CD4-positive, alpha-beta memory T cell (primary cell): ENCODE measurements at places on chromosomes 1 and 21. TPM values are rescaled to one million over a fixed set of nuclear protein-coding genes. Genes with fewer than 3 reads are reported as not detected.

PDZK1IP1 gene
- polyA plus RNA-seq: not detected

LCE3D gene
- polyA plus RNA-seq: not detected

CATSPER4 gene
- polyA plus RNA-seq: not detected

KRTAP21-2 gene
- polyA plus RNA-seq: not detected

RHOU gene
- 0.29 TPM for polyA plus RNA-seq

AQP10 gene
- not detected for polyA plus RNA-seq

BMP8B gene
- 0.03 TPM for polyA plus RNA-seq

- H3K36me3 ChIP-seq: no peaks in the 10 kb centered on the region
- H3K27ac ChIP-seq: no peak overlapping the region
- no peaks in the 10 kb centered on the region for H3K4me1 ChIP-seq
- no peak overlapping the region for H3K4me3 ChIP-seq
- DNase-seq: no peak
Measured at GRCh38 chr21:41269535-41269934, 47.1 kb upstream of the FAM3B start.

DNA sequence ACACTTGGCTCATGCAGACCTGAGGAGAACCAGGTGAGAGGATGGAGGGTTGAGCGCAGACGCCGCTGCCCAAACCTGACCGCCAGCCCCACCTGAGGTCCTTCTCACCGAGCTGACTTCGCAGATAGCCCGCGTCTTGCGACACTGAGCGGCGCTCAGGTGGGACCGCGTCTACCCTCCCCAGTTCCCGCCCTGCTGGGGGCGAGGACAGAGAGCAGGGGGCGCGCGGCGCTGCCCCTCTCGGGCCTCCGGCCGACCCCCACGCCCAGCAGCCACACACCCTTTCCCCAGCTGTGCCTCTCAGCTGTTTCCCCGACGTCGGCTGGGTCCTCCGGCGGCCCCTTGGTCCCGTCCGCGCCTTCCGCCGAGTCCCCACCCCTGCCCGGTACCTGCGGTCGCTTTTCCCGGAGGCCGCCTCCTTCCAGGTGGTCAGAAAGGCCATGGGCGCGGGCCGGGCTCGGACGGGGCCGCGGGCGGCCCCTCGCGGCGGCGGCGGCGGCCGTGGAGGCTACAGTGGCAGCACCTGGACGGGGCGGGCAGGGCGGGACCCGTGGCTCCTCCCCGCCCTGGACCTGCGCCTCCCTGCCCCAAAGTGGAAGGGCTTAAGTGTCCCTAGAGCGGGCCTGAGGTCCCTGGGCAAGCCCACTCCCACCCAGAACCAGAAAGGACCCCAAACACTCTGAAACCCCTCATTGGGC lies 14.4 kb upstream of the TTC39A start:
- H3K36me3 ChIP-seq: no peaks in the 10 kb centered on the region
- DNase-seq: no peak
- peaks cover 6% of the 10 kb centered on the region for H3K4me1 ChIP-seq
- H3K27ac ChIP-seq: no peak overlapping the region

DNA sequence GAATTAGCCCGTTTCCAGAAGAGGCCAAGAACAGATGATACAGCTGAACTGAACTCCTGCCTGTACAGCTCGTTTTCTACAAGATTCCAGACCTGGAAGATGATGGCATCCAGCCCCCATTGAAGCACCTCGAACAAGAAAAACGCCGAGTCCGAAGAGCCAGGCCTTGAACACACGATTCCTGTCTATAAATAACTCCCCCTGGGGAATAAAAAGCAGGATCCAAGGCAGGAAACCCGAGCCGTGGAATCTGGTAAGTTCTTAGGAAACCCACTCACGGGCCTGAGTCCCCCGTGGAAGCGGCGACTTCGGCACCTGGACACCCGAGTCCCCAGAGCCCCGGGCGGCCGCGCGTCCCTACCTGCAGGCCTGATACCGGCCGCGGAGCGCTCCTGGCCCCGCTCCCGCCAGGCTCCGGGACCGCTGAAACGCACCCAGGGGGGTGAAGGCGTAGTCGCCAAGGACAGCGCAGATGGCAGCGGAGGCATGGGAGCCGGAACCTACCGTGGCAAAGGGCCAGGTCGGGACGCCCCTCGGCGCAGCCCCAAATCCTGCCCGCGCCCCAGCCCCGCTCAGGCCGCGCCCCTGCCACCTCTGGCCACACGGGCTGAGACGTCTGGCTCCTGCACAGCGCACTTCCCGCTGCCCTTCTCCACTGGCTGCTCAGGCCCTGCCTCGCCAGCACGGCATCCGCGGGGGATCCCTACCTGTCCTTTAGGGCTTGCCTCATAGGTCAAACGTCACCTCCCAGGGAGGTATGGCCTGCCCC lies 14.0 kb upstream of the HLCS start:
- no peaks in the 10 kb centered on the region for H3K27me3 ChIP-seq
- H3K27ac ChIP-seq: no peak overlapping the region
- H3K36me3 ChIP-seq: no peaks in the 10 kb centered on the region
- H3K4me1 ChIP-seq: peaks cover under 1% of the 10 kb centered on the region
- no peak for DNase-seq

GRCh38 chr1:207811920-207812720 lies 60.3 kb downstream of the CD46 start:
- no peaks in the 10 kb centered on the region for H3K27me3 ChIP-seq
- H3K27ac ChIP-seq: no peak overlapping the region
- H3K36me3 ChIP-seq: peaks cover 94% of the 10 kb centered on the region
- DNase-seq: no peak
- peaks cover 75% of the 10 kb centered on the region for H3K4me1 ChIP-seq

DNA sequence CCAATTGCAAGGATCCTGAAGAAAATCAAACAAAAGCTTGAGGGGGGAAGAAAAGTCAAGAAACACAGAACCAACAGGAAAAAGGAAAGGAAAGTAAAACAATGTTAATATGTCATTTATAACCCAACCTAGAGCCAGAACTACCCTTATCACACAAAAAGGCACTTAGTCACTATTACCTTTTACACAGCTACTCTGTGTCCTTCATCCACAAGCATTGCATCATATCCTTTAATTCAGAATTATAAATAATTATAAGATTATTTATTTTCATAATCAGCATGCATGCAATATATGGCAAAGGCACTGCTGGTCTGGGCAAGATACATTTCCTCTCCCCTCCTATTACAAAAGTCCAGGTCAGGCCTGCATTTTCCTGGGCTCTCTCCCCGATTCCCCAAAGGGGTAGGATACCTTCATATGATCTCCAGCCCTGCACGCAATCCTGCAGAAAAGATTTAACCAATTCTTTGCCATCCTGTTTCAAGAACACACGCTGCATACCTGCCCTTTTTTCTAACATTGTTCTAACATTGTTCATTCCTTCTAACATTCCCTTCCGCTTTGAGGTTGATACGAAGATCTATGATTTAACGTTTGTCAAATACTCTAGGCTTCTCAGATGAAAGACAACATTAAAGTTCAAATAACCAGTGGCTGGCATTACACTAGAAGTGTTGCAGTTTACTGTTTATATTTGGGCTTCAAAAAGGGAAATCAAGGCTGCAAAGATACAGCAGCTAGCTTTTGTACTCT lies 4.3 kb downstream of the PTPN14 start:
- H3K27me3 ChIP-seq: peaks cover 5% of the 10 kb centered on the region
- H3K4me3 ChIP-seq: no peak overlapping the region
- H3K4me1 ChIP-seq: no peaks in the 10 kb centered on the region
- H3K27ac ChIP-seq: no peak overlapping the region
- H3K36me3 ChIP-seq: no peaks in the 10 kb centered on the region

- no peak for DNase-seq
- H3K4me3 ChIP-seq: no peak overlapping the region
- H3K4me1 ChIP-seq: no peaks in the 10 kb centered on the region
Measured at GRCh38 chr1:228337031-228337564, 69.5 kb downstream of the TRIM11 start.

- no peak overlapping the region for H3K4me3 ChIP-seq
- DNase-seq: no peak
- H3K27me3 ChIP-seq: no peaks in the 10 kb centered on the region
- H3K27ac ChIP-seq: no peak overlapping the region
- no peaks in the 10 kb centered on the region for H3K4me1 ChIP-seq
Measured at GRCh38 chr1:37021502-37021901, 12.8 kb downstream of the GRIK3 start.

- peak overlapping the region; percentile 56 for H3K27ac ChIP-seq
- H3K36me3 ChIP-seq: no peaks in the 10 kb centered on the region
- DNase-seq: no peak
Measured at GRCh38 chr21:36386031-36386642, 945 bp downstream of the CHAF1B start.

- H3K4me3 ChIP-seq: no peak overlapping the region
- DNase-seq: no peak
- H3K27ac ChIP-seq: no peak overlapping the region
Measured at GRCh38 chr1:113663165-113663951, 95.9 kb downstream of the PHTF1 start.

DNA sequence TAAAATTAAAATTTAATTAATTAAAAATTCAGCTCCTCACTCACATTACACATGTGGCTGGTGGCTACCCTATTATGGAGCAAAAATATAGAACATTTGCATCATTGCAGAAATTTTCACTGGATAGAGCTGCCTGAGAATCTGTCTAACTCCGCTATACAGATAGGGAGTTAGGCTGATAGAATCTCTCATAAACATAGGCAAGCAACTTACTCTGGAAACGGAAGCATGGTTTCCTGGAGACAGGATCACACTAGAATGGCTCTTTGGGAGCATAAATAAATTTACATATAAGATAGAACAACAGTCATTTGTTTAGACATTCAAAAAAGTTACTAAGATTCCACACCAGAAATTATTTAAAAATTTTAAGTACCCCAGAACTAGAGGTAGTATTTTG lies 12.2 kb upstream of the LAMC2 start:
- no peaks in the 10 kb centered on the region for H3K36me3 ChIP-seq
- no peaks in the 10 kb centered on the region for H3K4me1 ChIP-seq
- no peak overlapping the region for H3K4me3 ChIP-seq
- no peak overlapping the region for H3K27ac ChIP-seq
- H3K27me3 ChIP-seq: no peaks in the 10 kb centered on the region

DNA sequence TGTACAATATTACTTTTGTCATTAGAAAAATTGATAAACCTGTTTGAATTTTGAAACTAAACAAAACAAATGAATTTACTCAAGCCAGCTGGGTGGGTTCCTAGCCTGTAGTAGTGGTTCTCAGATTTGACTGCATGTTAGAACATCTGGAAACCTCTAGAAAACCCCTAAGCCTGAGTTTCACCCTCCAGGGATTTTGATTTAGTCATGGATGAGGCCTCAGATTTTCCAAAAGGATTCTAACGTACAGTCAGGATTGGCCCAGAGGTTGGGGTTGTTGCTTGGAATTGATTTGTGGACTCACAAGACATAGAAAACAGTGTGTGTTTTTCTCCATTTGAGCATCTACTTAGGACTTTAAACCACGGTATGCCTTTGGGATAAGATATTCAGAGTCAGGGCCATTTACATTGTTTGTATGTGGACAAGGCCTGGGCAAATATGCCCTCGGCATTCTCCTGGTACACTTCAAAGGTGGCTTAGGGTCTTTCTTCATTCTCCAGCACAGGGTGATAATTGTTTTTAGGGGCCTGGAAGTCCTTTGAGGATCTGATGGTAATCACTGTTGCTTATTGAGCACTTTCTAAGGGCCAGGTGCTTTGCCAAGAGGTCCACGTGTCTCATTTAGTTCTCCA lies 42.6 kb downstream of the ATP5PO start:
- no peaks in the 10 kb centered on the region for H3K36me3 ChIP-seq
- H3K4me3 ChIP-seq: no peak overlapping the region
- no peaks in the 10 kb centered on the region for H3K27me3 ChIP-seq
- no peak for DNase-seq
- H3K4me1 ChIP-seq: no peaks in the 10 kb centered on the region

DNA sequence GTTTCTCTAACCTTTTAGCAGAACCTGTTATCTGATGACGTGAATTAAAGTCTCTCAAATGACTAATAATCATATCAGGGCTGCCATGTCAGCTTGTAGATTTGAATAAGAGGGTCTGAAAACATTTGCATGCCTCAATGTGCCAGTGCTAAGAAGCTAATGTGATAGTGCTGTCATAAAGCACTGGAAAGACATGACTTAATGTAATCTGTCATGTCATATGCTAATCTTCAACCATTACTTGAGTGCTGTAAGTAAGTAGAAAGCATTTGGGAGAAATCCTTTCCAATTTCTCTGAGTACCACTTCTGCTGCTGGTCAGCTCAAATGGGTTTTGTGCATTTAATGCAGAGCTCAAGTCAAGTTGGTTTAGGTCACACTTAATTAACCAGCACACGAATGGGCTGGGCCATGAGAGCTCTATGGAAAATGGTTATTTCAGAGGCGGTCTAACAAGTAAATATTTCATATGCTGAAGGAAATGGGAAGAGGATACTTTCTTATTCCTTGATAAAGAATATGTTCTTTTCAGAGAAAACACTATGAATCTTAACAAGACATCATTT lies 609.2 kb downstream of the LMO4 start:
- no peaks in the 10 kb centered on the region for H3K27me3 ChIP-seq
- no peak for DNase-seq
- no peaks in the 10 kb centered on the region for H3K4me1 ChIP-seq
- H3K4me3 ChIP-seq: no peak overlapping the region

- H3K27ac ChIP-seq: no peak overlapping the region
- H3K4me3 ChIP-seq: no peak overlapping the region
- H3K4me1 ChIP-seq: peaks cover 6% of the 10 kb centered on the region
- H3K36me3 ChIP-seq: no peaks in the 10 kb centered on the region
- no peaks in the 10 kb centered on the region for H3K27me3 ChIP-seq
Measured at GRCh38 chr1:157142765-157143423, 4.7 kb upstream of the ETV3 start.

- DNase-seq: no peak
- H3K27me3 ChIP-seq: no peaks in the 10 kb centered on the region
- no peak overlapping the region for H3K27ac ChIP-seq
- H3K36me3 ChIP-seq: no peaks in the 10 kb centered on the region
- no peak overlapping the region for H3K4me3 ChIP-seq
Measured at GRCh38 chr1:109528712-109529111, 11.0 kb upstream of the GPR61 start.

DNA sequence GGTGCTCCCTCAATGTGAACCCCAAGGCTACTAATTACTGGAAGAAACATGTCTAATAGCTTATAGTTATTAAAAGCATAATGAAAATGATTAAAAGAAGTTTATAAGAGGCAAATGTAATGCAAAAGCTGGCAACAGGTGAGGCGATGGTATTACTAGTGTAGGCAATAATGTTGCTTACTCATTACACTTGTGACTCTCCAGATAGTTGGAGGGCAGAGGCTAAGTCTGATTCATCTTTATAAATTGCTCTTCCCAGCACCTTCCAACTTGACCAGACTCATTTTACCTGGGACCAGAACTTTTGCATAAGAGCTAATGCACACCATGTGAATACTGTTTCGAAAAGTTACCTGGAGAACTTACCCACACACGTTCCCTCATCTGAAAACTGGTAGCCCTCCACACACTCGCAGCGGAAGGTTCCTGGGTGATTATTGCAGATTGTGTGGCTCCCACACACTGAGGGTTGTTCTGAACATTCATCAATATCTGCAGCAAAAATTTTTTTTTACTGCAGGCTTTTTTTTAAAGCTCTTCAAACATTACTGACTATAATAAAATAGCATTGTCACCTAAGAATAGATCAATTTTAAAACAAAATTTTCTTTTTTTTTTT lies 48.0 kb downstream of the NID1 start:
- no peak overlapping the region for H3K27ac ChIP-seq
- H3K4me1 ChIP-seq: no peaks in the 10 kb centered on the region
- no peaks in the 10 kb centered on the region for H3K27me3 ChIP-seq
- no peaks in the 10 kb centered on the region for H3K36me3 ChIP-seq

GRCh38 chr1:26049531-26050247 lies 3.8 kb upstream of the SLC30A2 start:
- no peak for DNase-seq
- no peak overlapping the region for H3K27ac ChIP-seq
- H3K4me1 ChIP-seq: no peaks in the 10 kb centered on the region
- no peaks in the 10 kb centered on the region for H3K36me3 ChIP-seq
- H3K27me3 ChIP-seq: peaks cover 17% of the 10 kb centered on the region

- no peak for DNase-seq
- H3K4me3 ChIP-seq: no peak overlapping the region
- no peaks in the 10 kb centered on the region for H3K27me3 ChIP-seq
- H3K36me3 ChIP-seq: no peaks in the 10 kb centered on the region
- H3K27ac ChIP-seq: no peak overlapping the region
Measured at GRCh38 chr1:36597514-36597913, 114.8 kb upstream of the CSF3R start.
